ENCODE measurements at places on chromosomes 3 and 15. TPM values are rescaled to one million over a fixed set of nuclear protein-coding genes. Genes with fewer than 3 reads are reported as not detected.

- no peaks in the 10 kb centered on the region for H3K27me3 ChIP-seq
- no peak overlapping the region for H3K4me3 ChIP-seq
- H3K27ac ChIP-seq, result no peak overlapping the region
- peaks cover 9% of the 10 kb centered on the region for H3K4me1 ChIP-seq
- no peaks in the 10 kb centered on the region for H3K36me3 ChIP-seq
These were observed 296.3 kb downstream of the UACA start for GRCh38 chr15:70466895-70467529.

DNA sequence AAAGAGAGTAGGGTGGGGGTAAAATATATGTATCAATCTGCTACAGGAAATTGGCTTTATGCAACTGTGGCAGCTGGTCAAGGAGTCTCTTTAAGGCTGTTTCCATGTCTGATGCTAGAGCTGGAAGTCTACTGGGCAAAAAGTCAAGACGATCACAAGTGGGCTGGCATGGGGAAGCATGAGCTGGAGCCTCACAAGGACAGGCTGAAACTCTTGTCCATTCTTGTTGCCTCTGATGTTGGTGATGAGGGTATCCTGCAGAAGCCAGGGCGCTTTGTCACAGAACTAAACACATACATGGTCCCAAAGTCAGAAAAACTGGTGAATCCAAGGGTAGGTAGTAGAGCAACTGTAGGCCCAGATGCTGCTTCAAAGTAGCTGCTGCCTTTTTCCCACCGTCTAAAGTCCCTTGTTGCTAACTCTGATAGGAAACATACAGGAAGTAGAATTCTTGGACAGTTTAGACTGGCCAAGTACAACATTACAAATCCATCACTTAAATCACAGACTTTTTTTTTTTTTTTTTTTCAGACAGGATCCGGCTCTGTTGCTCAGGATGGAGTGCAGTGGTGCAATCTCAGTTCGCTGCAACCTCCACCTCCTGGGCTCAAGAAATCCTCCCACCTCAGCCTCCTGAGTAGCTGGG lies 54.2 kb downstream of the RPL39L start:
- H3K4me1 ChIP-seq, result peaks cover 9% of the 10 kb centered on the region
- no peaks in the 10 kb centered on the region for H3K36me3 ChIP-seq
- H3K27ac ChIP-seq, result no peak overlapping the region
- DNase-seq, result no peak

- peak overlapping the region; percentile 100 for H3K27ac ChIP-seq
- H3K4me3 ChIP-seq, result peak overlapping the region; percentile 28
- no peaks in the 10 kb centered on the region for H3K27me3 ChIP-seq
These were observed 643 bp upstream of the RNU5B-1 start for GRCh38 chr15:65303687-65304380.

DNA sequence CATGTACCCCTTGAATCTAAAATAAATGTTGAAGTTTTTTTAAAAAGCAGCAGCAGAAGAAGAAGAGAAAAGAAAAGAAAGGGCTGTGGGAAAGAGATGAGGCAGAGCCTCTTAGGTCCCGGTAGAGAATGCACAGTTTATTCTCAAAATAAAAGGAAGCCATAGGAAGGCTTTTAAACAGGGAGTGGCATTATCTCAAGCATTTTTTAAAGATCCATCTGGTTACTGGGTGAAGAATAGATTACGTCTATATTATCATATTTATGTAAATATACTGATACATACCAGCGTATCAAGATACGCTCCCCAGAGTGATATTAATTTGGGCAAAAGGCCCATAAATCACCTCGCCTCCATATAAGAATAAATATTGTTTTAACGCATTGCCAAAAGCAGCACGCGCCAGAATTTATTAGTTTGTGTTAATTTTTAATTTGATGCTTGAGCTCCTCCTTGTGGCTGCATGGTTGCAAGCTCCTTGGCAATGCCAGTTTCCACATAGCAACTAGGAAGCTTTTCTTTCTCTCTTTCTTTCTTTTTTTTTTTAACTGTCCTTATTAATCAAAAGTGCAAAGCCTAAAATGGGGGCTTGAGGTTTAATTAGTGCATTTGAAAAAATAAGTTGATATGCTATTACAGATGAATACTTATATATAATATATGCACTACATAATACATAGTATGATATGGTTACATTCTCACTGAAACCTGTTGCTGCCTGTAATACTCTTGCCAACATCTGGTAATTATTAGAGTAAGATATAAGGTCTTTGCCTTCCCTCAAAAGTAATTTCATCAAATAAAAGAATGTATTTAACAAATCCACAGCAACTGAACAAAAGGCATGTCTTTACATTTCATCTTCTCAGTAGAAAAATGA lies 242.8 kb upstream of the UBE2E2 start:
- H3K4me1 ChIP-seq, result no peaks in the 10 kb centered on the region
- no peak overlapping the region for H3K4me3 ChIP-seq
- no peak overlapping the region for H3K27ac ChIP-seq
- no peaks in the 10 kb centered on the region for H3K27me3 ChIP-seq
- no peak for DNase-seq

DNA sequence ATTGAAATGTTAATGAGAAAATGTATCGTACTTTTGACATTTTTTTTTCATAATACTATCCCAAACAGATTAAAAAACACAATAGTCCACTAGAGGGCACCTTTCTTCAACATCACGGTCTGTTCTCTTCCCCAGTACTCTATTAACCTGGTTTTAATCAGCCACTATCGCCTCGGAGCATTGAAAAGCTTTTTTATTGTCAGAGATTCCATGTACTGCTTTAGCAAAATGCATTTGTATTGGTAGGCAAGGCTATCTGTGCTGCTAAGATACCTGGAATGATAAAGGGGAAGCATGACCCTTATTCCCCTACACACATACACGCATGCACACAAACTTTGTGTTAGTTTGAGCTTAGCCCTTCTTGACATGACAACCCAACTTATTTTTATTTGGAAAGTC lies 160.1 kb upstream of the IL12A start:
- H3K36me3 ChIP-seq, result peaks cover 8% of the 10 kb centered on the region
- H3K4me3 ChIP-seq, result no peak overlapping the region
- peaks cover 26% of the 10 kb centered on the region for H3K4me1 ChIP-seq

GRCh38 chr15:89506026-89506686 lies 9.8 kb upstream of the RHCG start:
- no peaks in the 10 kb centered on the region for H3K4me1 ChIP-seq
- DNase-seq, result no peak
- no peaks in the 10 kb centered on the region for H3K36me3 ChIP-seq

GRCh38 chr3:129211772-129212171 lies 28.1 kb upstream of the CNBP start:
- no peaks in the 10 kb centered on the region for H3K36me3 ChIP-seq
- H3K4me3 ChIP-seq, result no peak overlapping the region
- no peaks in the 10 kb centered on the region for H3K27me3 ChIP-seq
- H3K4me1 ChIP-seq, result peaks cover 8% of the 10 kb centered on the region

DNA sequence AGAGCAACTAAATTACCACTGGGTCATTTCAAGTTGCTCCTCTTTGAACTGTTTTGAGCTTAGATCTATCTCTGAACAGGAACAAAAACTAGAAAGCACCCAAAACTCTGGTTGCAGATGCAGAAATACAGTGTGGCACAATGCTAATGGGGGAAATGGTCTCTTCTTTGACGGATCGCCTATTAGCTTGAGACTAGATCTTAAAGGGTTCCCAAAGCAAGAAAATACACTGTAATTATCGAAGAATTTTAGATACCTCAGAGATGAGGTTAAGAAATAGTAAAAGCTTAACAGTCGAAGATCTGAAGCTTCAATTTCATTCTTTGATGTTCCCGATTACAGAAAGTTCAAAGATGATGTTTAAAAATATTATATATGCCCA lies 818 bp downstream of the PPP1R2 start:
- no peaks in the 10 kb centered on the region for H3K27me3 ChIP-seq
- H3K36me3 ChIP-seq, result peaks cover 5% of the 10 kb centered on the region
- H3K4me3 ChIP-seq, result peak overlapping the region; percentile 91
- H3K27ac ChIP-seq, result no peak overlapping the region
- DNase-seq, result no peak

GRCh38 chr3:196609343-196609775 lies 30.1 kb upstream of the NRROS start:
- DNase-seq, result peak; percentile 58
- no peaks in the 10 kb centered on the region for H3K36me3 ChIP-seq
- H3K27ac ChIP-seq, result no peak overlapping the region

DNA sequence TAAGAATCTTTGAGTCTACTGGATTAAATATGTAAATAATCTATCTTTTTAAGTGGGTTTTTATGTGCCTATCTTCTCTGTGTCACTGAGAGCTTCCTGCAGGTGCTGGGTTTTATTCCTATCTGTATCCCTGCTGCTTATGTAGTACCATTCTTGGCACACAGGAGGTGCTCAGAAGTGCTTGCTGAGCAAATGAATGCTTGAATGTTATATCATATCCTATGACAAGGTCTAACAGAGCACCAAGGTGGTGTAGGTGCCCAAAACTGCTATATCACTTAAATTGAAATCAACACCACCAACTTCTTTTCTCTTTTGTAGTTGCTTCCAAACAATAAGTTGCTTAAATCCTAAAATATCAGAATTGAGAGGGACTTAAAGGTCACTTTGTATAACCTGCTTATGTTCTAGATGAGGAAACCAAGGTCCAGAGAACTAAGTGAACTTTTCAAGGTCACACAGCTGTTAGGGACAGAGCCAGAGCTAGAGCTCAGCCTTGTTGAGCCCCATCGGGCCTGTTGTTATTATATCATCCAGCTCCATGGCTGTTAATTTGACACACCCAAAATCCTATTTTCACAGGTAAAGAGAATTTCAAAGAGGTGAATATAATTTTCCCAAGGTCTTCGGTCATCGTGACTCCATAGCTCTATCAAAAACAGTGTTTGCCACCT lies 46.0 kb downstream of the CCNL1 start:
- H3K36me3 ChIP-seq, result no peaks in the 10 kb centered on the region
- peaks cover 11% of the 10 kb centered on the region for H3K4me1 ChIP-seq
- no peaks in the 10 kb centered on the region for H3K27me3 ChIP-seq
- no peak overlapping the region for H3K27ac ChIP-seq

DNA sequence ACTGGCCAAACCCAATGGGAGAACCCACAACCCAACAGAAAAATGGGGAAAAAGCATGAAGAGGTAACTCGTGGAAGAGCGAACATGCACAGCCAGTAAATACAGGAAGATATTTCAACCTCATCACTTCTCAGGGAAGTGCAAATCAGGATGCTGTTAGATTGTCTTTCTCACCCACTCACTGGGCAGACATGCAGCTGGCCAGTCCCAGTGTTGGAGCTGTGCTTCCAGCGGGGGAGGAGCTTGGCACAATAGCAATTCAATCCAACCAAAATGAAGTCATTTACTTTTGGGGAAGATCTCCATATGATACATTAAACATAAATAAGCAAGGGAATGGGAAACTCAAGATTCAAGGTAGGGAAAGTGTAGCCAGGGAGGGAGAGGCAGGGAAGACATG lies 12.1 kb downstream of the WNT7A start:
- H3K27ac ChIP-seq, result no peak overlapping the region
- no peaks in the 10 kb centered on the region for H3K4me1 ChIP-seq
- no peak for DNase-seq
- H3K4me3 ChIP-seq, result no peak overlapping the region

DNA sequence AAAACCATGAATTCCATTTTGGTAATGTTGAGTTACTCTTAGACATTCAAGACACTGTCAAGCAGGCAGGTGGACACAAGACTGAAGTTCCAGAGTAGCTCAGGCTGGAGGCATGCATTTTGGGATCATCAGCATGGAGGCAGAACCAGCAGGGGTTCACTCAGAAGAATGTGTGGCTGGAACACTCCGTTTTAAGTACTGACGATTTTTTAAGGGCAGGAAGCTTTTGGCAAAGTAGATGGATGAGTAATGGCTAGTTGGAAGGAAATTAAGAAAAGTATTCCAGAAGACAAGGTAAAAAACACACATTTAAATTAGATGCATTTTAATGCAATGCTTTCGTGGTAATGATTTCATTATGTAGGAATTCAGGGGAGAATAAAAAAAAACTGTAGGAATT lies 420.4 kb downstream of the ROBO2 start:
- H3K4me1 ChIP-seq, result no peaks in the 10 kb centered on the region
- no peak overlapping the region for H3K4me3 ChIP-seq
- no peak overlapping the region for H3K27ac ChIP-seq
- DNase-seq, result no peak
- H3K36me3 ChIP-seq, result no peaks in the 10 kb centered on the region
- no peaks in the 10 kb centered on the region for H3K27me3 ChIP-seq

- peaks cover 9% of the 10 kb centered on the region for H3K4me1 ChIP-seq
- peak overlapping the region; percentile 67 for H3K4me3 ChIP-seq
- no peak for DNase-seq
- peaks cover 13% of the 10 kb centered on the region for H3K36me3 ChIP-seq
- H3K27me3 ChIP-seq, result no peaks in the 10 kb centered on the region
These were observed 780 bp upstream of the ACAD9 start for GRCh38 chr3:128878556-128879124.

DNA sequence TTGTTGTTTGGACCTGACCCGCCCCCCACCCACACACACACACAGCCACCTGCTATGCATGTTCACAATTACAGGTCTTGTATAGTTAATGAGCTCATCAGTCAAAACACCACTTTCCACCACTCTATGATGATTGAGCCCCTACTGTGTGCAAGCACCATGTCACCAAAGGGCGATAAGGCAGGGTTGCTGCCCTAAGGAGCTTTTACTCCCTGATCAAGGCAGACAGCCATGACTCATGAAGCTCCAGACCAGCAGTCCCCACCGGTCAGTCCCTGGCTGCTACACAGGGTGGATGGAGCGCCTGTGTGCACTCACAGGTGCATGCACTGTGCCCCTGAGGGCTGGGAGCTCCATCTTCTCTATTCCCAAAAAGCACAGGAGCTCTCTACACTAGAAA lies 270.6 kb downstream of the CLSTN2 start:
- H3K27me3 ChIP-seq, result no peaks in the 10 kb centered on the region
- no peaks in the 10 kb centered on the region for H3K36me3 ChIP-seq
- H3K4me1 ChIP-seq, result no peaks in the 10 kb centered on the region
- DNase-seq, result no peak
- H3K4me3 ChIP-seq, result no peak overlapping the region

DNA sequence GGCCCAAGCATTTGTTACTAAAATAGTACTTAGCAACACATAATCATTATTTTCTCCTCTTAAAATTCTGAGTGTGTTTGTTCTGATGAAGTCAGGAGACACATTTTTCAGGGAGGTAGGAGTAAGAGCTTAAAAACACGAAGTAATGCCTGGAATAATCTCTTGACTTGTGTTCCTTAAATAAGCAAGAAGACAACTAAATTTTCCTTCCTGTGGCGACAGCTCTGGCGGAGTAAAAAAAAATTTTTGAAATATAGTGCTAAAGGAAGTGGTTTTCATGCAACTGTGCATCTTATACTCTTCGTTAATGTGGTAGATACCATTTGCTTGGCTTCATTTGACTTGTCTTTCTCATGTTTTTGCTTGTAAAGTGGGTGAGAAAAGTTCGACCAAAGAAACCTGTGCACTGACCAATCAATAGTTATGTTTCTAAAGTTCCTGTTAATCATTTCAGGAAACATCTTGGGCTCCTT lies 11.1 kb upstream of the MBNL1 start:
- H3K36me3 ChIP-seq, result no peaks in the 10 kb centered on the region
- no peaks in the 10 kb centered on the region for H3K27me3 ChIP-seq
- DNase-seq, result no peak
- H3K4me1 ChIP-seq, result peaks cover 30% of the 10 kb centered on the region
- peak overlapping the region; percentile 63 for H3K27ac ChIP-seq
- no peak overlapping the region for H3K4me3 ChIP-seq

ZNF502 gene
- 0.79 TPM for total RNA-seq

SLC2A2 gene
- not detected for total RNA-seq

SNX22 gene
- 0.05 TPM for total RNA-seq

PLA2G4E gene
- not detected for total RNA-seq

ABHD10 gene
- total RNA-seq, result 33.7 TPM

WNT7A gene
- not detected for total RNA-seq

NISCH gene
- total RNA-seq, result 22.4 TPM

OR5K2 gene
- not detected for total RNA-seq

EIF2B5 gene
- 62.3 TPM for total RNA-seq

PLCL2 gene
- total RNA-seq, result 9.3 TPM

LRRC34 gene
- not detected for total RNA-seq

IQCF5 gene
- not detected for total RNA-seq
